ENCODE measurements at places on chromosomes 2 and 18. TPM values are rescaled to one million over a fixed set of nuclear protein-coding genes. Genes with fewer than 3 reads are reported as not detected.

Gene NETO1
- not detected for total RNA-seq

Gene ITGA6
- 80.9 TPM for total RNA-seq

DNA sequence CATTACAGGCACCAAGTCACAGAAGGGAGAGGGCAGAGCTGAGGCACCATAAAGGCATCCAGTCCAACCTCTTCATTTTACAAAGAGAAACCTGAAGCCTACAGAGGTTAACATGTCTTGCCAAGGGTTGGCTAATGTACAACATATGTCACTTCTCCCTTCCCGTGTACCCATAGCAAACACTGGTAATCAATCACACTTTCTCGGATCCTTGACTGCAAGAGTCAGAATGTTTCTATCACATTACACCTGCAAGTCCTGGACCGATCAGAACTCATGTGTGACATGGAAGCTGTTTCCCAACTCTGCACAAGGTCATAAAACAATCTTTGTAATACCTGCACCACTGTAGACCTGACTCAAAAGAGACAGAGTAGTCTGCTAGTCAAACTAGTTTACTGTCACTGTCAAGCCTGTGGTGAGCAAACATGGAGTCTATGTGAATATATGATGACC, 6.0 kb downstream of the ANKRD44 start:
- no peaks in the 10 kb centered on the region for H3K27me3 ChIP-seq
- no peak for DNase-seq
- H3K27ac ChIP-seq: peak overlapping the region; percentile 79
- peak overlapping the region; percentile 59 for H3K4me3 ChIP-seq
- H3K4me1 ChIP-seq: peaks cover 65% of the 10 kb centered on the region

Gene ALKAL2
- 0.35 TPM for total RNA-seq

- no peak overlapping the region for H3K27ac ChIP-seq
- DNase-seq: no peak
- H3K36me3 ChIP-seq: no peaks in the 10 kb centered on the region
Measured at GRCh38 chr18:47050468-47050867, 15.0 kb upstream of the ELOA2 start.

- H3K4me1 ChIP-seq: peaks cover 15% of the 10 kb centered on the region
- peak overlapping the region; percentile 8 for H3K27ac ChIP-seq
- H3K4me3 ChIP-seq: no peak overlapping the region
- DNase-seq: no peak
Measured at GRCh38 chr2:105812180-105813044, 67.7 kb downstream of the NCK2 start.

Gene STAT4
- total RNA-seq: 141 TPM

Gene DYSF
- total RNA-seq: 0.82 TPM

Gene GNAL
- total RNA-seq: 0.86 TPM

Gene IGFBP5
- total RNA-seq: 4.1 TPM

All from T-cell (primary cell).